ENCODE measurements at places on chromosomes 13 and 19. TPM values are rescaled to one million over a fixed set of nuclear protein-coding genes. Genes with fewer than 3 reads are reported as not detected.
A peak's percentile ranks its signal among the peaks of the same experiment; 100 is the strongest.

Gene KLF1
- 0.37 TPM for total RNA-seq

- H3K4me1 ChIP-seq, result peaks cover 6% of the 10 kb centered on the region
- no peak overlapping the region for H3K27ac ChIP-seq
- H3K36me3 ChIP-seq, result no peaks in the 10 kb centered on the region
- H3K4me3 ChIP-seq, result no peak overlapping the region
- DNase-seq, result no peak
Observed at GRCh38 chr19:42153672-42154433, 21.6 kb upstream of the POU2F2 start.

Gene ZNF132
- total RNA-seq, result 0.24 TPM

- H3K27ac ChIP-seq, result no peak overlapping the region
- peaks cover 16% of the 10 kb centered on the region for H3K36me3 ChIP-seq
- no peak overlapping the region for H3K4me3 ChIP-seq
- no peaks in the 10 kb centered on the region for H3K4me1 ChIP-seq
- DNase-seq, result peak; percentile 70
Observed at GRCh38 chr19:27746691-27747380, 1466.1 kb downstream of the UQCRFS1 start.

Gene ADAMTS10
- 25.6 TPM for total RNA-seq

DNA sequence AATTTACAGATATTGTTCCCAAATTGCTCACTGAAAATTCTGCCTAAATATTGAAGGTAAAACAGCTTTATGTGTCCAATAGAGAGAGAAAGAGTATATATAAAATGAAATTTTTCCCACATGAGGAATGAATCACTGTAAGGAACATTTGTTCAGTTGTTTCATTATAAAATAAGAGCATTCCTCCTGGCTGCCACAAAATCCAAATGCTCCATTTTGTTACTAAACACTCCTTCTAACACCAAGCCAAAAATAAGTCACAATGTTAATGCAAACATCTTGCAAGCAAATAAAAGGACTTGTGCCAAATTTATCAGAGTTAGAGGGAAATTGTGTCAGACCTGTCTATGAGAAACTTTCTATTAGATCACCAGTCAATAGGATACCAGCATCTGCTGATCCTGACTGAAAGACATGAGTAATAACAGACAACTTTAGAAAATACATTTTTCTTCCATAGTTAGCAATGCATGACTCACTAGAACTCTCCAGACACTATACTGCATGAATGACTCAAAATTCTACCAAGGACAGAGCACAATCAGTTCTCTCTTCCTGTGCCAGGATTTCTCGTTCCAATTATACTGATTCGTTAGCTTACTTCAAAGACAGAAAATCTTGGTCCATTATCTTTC is 83.5 kb upstream of the FNDC3A start:
- DNase-seq, result no peak
- H3K27me3 ChIP-seq, result no peaks in the 10 kb centered on the region
- H3K4me1 ChIP-seq, result no peaks in the 10 kb centered on the region
- no peak overlapping the region for H3K27ac ChIP-seq
- no peaks in the 10 kb centered on the region for H3K36me3 ChIP-seq

DNA sequence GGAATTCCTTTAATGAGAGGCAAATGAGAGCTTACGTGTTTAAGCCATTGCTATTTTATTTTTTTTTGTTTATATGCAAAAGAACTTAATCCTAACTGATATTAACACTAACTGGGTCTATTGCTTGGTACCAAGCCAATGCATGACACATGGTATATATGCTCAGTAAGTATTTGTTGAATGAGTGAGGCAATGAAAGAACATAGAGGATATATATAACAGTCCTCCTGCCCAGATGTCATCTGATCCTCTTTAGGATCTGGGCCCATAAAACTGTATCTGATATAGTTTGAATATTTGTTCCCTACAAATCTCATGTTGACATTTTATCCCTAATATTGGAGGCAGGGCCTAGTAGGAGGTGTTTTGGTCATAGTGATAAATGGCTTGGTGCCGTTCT is 13.0 kb upstream of the ALOX5AP start:
- H3K36me3 ChIP-seq, result no peaks in the 10 kb centered on the region
- H3K27ac ChIP-seq, result no peak overlapping the region
- no peak for DNase-seq
- no peak overlapping the region for H3K4me3 ChIP-seq

Gene NKPD1
- 0.17 TPM for total RNA-seq

Gene FGF21
- total RNA-seq, result 0.55 TPM

Gene ZNF763
- total RNA-seq, result 0.77 TPM
